ENCODE measurements at places on chromosomes 3 and 15. TPM values are rescaled to one million over a fixed set of nuclear protein-coding genes. Genes with fewer than 3 reads are reported as not detected.

GOLGA6A gene
- not detected for total RNA-seq

DNA sequence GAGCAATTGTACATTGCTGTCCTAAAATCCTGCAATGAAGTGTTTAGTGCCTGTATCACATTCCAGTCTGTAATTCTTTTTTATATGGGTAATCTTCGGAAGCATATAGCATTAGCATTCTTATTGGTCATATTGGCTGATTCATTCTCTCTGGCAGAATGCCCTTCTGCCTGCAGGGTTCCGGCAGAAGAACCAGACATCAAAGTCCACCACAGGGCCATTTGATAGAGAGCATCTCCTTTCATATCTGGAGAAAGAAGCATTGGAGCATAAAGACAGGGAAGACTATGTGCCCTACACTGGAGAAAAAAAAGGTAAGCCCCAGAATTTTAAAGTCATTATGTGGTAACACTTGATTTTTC, 39.6 kb downstream of the TMOD3 start:
- peak; percentile 30 for DNase-seq

- no peak for DNase-seq
Measured at GRCh38 chr3:189027626-189028155, 144.1 kb upstream of the TPRG1 start.

- no peak for DNase-seq
Measured at GRCh38 chr3:119657887-119658702, 2.3 kb downstream of the POPDC2 start.

TCTA gene
- total RNA-seq, result 27.6 TPM

RTP1 gene
- total RNA-seq, result 0.29 TPM

POPDC2 gene
- total RNA-seq, result 0.06 TPM

ASB14 gene
- not detected for total RNA-seq

GRCh38 chr3:11610044-11610671, 33.6 kb downstream of the VGLL4 start:
- DNase-seq, result peak; percentile 81

GRCh38 chr3:51942603-51943450, 664 bp downstream of the PARP3 start:
- DNase-seq, result peak; percentile 20

ROBO2 gene
- 9.9 TPM for total RNA-seq

PLCL2 gene
- 5.8 TPM for total RNA-seq

- DNase-seq, result no peak
Measured at GRCh38 chr15:51131596-51132290, 37.0 kb upstream of the TNFAIP8L3 start.

KIF9 gene
- 5.3 TPM for total RNA-seq

- no peak for DNase-seq
Measured at GRCh38 chr15:29887721-29888120, 65.5 kb upstream of the TJP1 start.

LTF gene
- not detected for total RNA-seq

ATP10A gene
- 1.3 TPM for total RNA-seq

RASGRF1 gene
- total RNA-seq, result 0.15 TPM

DNA sequence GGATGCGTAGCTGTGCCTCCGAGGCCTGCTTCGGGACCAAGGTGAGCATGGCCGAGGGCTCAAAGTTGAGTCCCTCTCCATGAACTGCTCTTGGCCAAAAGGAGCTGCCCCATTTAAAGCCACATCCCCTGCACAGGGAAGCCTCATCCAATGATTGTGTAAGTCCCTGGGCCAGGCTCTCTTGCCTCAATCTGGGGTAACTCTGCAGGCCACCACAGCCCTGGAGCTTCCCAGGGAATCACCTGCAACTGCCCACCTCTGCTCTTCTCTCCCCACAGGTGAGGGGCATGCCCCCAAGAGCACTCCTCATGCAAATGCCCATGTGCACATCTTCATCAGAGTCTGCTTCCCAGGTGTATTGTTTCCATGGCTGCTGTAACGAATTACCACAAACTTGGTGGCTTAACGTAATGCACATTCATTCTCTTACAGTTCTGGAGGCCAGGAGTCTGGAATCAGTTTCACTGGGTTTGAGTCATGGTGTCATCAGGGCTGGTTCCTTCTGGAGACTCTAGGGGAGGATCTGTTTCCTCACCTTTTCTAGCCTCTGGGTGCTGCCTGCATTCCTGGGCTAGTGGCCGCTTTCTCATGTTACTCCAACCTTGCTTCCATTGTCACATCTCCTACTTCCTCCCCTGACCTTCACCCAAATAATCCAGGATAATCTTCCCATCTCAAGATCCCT, 25.0 kb upstream of the LOXL1 start:
- DNase-seq, result no peak

GRCh38 chr3:38151667-38152265, 13.3 kb downstream of the MYD88 start:
- DNase-seq, result no peak

- DNase-seq, result no peak
Measured at GRCh38 chr3:106067711-106068110, 198.9 kb upstream of the CBLB start.

- DNase-seq, result no peak
Measured at GRCh38 chr3:4831580-4831950, 147.7 kb upstream of the BHLHE40 start.

DNA sequence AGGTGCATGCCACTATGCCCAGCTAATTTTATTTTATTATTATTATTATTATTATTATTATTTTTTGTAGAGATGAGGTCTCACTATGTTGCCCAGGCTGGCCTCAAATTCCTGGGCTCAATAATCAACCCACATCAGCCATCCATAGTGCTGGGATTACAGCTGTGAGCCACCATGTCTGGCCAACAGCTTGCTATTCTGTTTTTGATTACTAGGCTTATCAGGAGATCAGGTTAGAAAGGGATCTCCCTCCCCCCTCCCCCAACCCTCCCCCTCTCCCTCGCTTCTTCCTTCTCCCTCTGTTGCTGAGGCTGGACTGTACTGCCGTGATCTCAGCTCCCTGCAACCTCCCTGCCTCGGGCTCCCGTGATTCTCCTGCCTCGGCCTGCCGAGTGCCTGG, 8.6 kb downstream of the CLN6 start:
- no peak for DNase-seq

DNA sequence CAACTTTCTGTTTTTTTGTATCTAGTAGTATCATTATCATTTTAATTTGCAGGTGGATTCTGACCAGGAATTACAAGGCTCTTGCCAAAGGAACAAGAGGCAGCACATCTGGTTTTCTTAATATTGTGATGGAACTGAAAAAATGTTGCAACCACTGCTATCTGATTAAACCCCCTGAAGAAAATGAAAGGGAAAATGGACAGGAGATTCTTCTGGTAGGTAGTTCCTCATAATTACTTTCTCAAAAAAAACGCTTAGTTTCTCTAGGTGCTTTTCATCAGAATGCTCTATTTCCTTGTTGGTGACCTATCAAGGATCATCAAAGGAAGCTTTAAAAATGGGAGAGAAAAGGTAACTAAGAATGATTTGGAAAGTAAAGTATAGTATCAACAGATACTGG, 71.6 kb downstream of the CHD2 start:
- no peak for DNase-seq

GRCh38 chr3:110479731-110480130, 591.9 kb upstream of the NECTIN3 start:
- no peak for DNase-seq

DNA sequence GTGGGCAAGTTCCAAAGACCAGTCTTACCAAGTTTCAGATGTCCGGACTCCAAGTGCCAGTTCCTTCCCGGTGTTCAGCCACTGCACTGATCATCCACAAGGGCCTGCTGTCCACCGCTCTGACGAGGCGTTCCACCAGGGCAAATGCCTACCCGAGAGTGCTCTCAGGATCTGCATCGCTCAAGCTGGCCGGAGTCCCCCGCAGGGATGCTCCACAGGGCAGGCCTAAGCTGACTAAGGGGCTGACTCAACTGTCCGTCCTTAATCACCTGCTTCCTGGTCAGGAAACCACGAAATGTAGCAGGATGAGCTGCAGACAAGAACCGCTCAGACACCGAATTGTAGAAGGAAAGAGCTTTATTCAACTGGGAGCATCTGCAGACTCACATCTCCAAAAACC, 341.6 kb downstream of the KCNH8 start:
- DNase-seq, result no peak

- DNase-seq, result no peak
Measured at GRCh38 chr3:33650495-33650894, 67.6 kb downstream of the CLASP2 start.

CD96 gene
- total RNA-seq, result 3.0 TPM

DNA sequence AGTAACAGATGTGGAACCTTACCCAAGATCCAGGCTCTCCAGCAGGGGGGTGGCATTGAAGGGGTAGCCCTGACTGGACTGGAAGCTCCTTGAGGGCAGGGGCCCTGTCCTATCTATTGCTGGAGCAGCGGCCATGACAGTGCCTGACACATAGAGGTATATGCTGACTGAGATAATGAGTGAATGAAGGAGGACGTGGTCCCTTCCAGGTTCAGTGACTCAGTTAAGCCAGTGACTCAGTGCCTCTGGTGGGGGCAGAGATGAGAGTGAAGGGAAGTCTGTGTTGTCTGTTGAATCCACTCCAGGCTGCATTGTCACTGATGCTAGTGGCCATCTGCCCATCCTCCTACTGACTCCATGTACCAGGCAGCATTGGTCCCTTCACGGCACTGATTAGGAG, 13.0 kb upstream of the CTXND1 start:
- no peak for DNase-seq
